SK-N-SH treated with all-trans-retinoic acid at 6 μM for 48 hours (cell line): ENCODE measurements at places on chromosomes 1 and 21.

DNA sequence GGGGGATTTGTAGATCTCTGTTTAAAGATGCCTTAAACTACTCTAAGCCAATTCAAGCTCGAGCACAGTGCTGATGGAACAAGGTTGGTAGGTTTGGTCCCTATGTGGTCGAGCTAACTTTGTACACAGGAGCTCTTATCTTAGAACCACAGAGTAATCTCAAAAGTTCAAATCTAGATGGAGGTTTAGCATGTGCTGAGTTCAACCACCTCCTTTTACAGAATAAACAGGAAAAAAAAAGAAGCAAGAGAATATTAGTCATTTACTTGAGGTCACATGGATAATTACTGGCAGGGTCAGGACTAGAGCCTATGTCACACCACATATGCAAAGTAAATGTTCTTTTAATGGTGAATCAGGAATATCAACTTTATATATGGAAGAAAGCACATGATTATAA is 86.2 kb downstream of the DTL start:
- ATAC-seq = no peak

DNA sequence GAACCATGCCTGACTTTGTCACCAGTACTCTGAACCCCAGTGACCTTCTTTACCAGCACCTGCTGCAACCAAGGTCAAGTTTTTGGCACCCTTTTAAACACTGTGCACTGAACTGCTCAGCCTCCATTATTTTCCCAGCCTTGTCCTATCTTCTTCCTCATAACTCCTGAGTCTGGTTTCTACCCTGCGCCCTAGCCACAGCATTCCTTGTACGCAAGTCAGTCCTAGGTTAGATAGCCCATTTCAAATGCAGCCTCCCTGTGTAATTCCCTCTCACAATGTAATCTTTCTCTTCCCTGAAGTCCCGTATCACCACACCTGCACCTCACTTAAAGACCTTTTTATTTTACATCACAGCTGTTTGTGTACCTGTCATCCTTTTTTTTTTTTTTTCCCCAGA is 37.2 kb downstream of the DNTTIP2 start:
- no peak for ATAC-seq

DNA sequence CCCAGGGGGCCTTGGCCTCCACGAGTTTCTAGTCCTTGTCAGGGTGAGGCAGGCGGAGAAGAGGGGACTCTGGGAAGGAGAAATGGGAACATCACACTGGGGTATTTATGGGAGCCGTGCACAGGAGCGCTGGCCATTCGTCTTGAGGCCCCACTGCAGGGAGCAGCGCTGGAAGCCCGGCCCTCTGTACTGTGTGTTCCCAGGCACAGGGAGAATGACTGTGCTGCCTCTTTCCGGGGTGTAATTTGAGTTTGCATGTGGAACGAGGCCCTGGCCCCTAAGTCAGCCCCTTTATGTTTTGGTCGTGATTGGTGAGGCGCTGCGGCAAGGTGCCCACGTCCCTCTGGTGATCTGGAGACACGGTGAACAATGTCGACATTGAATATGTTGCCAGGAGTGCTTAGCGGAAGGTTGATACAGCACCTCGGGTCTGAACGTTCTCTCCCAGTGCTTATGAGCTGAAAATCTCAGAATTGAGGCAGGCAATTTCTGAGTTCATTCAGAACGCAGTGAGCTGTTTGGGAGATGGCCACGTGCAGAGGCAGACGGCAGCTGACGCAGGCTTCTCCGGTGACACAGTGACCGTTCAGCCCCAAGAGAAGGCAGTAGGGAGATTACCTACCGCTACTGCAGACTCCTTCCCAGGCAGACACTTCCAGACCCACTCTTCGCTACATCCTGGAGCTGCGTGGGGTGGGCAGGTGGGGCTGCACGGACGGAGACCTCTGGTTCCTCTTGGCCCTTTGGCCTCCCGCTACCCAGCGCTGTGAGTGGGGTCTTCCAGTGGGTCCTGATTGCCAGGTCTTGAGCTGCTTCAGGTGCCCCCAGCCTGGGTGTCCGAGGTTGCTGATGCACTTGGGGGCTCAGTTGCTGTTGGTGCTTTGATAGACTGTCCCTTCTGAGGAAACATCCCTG is 265.8 kb downstream of the CAMTA1 start:
- no peak for ATAC-seq

- peak; percentile 57 for ATAC-seq
Observed at GRCh38 chr21:43352568-43353281, 74.2 kb downstream of the SIK1 start.

- ATAC-seq = no peak
Observed at GRCh38 chr1:228147151-228147693, 2.5 kb upstream of the GJC2 start.

GRCh38 chr1:236016782-236017400 is 48.0 kb downstream of the NID1 start:
- ATAC-seq = peak; percentile 45; the same call in 2 of the 3 replicates

GRCh38 chr1:77012066-77012465 is 144.8 kb downstream of the ST6GALNAC5 start:
- ATAC-seq = no peak

DNA sequence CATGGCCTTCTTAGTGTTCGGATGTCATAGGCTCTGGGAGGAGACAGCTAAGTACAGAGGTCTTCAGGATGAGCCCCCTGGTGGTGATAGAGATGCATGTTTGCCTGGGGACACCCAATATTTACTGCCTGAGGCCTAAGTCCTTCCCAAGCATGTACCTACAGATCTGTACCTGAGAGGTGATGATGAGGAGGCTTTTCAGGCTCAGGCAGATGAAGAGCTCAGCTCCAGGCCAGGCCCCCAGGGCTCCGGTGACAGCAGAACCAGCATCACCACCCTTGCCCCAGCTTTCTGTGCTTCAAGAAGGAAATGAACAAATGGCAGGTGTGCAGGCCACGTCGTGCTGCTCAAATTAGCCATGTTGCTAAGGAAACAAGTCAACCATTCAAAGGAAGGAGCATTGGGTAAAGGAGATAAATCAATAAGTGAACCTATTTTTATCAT is 21.1 kb downstream of the CACNA1E start:
- no peak; the same call in 2 of the 3 replicates for ATAC-seq

DNA sequence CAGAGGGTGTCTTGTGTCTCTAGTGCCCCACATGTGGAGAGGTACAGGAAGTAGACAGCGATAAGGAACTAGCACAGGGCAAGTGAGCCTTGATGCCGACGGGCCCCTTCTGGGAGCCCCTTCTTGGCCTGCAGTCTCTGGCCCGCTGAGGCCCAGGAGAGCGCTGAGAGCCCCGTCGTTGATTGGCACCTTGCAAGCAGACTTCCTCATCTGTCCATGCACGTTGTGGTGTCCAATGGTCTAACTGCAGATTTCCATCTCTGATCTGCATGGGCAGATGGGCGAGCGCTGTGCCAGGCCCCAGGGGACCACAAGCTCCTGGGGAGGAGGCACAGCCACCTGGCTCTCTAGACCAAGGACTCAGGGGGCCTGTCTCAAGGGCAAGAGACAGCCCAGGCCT is 32.4 kb downstream of the PLEKHA6 start:
- no peak for ATAC-seq

DNA sequence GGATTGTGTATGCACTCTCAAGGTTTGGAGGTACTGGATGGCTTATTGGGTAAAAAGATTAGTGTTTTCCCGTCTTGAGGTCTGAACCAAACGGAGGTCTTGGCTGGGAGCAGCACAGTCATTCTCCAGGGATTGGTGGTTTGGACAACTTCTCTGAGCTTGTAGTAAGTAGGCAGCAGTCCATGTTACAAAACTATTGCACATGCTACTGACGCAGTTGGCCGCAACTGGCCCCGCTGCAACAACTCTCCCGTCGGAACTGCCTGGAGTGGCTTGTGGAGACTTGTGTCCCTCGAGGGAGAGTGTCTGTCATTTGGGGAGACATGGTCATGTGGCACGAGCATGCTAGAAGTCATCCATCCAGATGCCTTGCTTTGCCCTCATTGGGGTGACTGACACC is 276.0 kb downstream of the TM2D1 start:
- no peak for ATAC-seq
